ENCODE measurements at places on chromosomes 1 and 21.
A peak's percentile ranks its signal among the peaks of the same experiment; 100 is the strongest.

DNA sequence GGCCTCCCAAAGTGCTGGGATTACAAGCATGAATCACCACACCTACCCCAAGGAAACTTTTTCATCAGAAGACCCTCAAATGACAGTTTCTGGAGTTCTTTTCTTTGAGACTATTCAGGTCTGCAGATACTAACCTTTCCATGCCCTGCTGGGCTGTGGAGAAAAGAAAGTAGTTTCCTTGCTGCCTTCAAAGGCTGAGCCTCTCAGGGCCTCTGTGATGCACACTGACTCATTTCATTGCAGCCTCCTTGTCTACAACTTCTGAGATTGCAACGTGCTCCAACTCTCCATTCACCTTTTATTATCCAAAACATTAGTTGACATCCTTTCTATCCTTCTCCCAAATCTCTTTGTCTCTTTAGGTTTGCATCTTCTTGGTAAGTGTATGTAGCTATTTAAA, 8.8 kb upstream of the SAMSN1 start:
- no peak for DNase-seq

DNA sequence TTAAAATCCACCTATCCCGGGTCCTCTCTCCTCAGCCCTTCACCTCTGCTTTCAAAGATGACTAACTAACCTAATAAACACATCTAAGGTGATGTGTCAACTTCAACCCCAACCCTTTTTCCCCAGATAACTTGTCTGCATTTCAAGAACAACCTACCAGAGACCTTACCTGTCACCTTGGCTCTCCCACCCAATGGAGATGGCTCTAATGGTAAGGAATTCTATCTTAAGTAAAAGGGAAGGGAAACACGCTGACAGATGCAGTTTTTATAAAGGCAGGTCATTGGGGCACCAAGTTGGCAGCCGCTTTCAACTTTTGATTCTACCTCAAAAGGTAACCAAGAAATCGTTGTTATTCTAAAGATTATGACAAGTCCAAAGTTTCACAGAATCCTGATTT, 37.6 kb downstream of the MRPL39 start:
- DNase-seq: no peak

DNA sequence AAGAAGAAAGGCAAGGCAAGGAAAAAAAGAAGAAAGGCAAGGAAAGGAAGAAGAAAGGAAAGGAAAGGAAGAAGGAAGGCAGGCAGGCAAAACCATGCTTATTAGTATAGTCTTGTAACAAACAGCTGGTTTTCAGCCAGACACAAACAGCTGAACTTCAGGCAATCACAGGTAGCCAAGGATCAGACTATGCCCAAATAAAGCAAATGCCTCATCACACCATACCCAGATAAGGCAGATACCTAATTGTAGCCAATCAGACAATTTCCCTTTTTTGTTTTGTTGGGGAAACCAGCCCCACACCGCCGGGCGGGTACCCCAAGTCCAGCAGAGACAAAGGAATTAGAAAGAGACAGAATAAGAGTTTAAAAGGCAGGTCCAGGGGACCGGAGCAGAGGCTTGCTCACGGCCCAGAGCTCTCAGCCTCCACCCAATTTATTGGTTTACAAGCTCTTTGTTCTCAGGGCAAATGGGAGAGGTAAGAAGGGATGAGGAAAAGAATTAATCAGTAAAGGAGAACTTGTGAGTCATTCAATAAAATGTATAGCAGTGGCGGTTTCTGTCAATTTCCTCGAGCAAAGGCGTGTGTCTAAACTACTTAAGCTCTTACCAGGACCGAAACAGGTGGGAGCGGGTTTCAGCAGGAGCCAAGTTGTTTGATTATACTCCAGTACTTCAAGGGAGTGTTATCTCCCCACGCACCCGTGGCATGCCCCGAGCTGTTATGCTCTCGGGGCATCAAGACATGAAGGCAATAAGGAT, 886.8 kb downstream of the KCNT2 start:
- DNase-seq: no peak

- DNase-seq: no peak
These were observed 355.1 kb upstream of the PTBP2 start for GRCh38 chr1:96366516-96366915.

DNA sequence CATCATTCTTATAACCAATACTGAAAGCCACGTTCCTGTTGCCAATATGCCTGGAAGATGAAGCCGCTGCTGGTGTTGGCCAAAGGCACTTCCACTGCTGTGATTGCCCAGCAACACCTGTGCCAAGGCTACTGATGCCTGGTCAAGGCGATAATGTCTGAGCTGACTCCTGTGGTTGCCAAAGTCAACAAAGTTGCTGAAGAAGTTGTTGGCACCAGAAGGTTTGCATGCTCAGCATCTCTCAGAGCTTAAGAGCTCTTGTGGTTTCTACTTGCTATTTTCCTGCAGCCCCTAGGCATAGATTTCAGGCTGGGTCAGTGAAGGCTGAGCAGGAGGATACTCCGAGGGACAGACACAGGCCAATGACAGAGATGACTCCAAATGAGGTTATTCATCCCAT, 63.4 kb upstream of the RAB3GAP2 start:
- DNase-seq: no peak

- DNase-seq: no peak
These were observed 31.1 kb upstream of the IGSF5 start for GRCh38 chr21:39713905-39714304.

DNA sequence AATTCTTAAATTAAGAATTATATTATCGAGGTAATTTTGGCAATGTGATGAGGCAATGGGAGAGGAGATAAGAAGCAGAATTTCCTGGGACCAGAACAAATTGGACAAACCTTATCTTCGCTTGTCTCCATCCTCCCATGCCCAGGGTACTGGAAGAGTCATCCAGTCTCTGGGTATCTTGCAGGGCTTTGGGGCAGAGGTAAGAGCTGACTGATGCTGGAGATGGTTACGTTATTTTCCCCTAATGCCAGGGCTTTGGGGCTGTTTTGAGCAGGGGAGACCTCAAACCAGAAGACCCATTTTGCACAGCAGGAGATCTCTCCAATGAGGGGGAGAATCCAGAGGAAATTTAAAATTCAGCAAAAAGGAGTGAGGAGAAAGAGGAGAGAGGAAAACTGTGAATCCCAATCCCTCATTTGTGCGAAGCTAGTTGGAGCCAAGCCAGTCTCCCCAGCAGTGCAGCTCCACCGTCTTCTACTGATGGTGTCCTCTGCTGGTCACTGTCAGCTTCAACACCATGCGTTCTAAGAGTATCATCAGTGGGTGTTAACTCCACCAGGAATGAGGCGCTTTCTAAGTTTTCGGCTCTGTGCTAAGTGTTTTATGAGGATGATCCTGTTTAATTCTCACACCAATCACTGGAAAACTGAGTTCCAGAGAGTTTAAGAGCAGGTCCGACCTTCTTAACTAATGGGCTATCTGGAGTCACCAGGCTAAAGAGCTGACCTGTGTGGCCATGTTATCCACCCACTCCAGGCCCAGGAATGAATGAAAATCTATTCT, 86.8 kb upstream of the CD34 start:
- peak; percentile 45 for DNase-seq

DNA sequence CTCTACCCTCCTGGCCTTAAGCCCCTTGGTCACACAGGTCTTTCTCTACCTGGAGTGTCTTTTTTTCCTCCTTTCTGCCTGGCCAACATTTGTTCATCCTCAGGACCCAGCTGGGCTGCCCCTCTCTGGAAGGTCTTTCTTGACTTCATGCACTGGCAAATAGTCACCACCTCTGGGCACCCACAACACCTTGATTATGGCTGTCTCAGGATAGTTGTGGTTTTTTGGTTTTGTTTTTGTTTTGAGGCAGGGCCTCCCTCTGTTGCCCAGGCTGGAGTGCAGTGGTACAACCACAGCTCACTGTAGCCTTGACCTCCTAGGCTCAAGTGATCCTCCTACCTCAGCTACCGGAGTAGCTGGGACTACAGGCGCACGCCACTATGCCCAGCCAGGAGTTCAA, 10.8 kb downstream of the RPS6KA1 start:
- DNase-seq: no peak

DNA sequence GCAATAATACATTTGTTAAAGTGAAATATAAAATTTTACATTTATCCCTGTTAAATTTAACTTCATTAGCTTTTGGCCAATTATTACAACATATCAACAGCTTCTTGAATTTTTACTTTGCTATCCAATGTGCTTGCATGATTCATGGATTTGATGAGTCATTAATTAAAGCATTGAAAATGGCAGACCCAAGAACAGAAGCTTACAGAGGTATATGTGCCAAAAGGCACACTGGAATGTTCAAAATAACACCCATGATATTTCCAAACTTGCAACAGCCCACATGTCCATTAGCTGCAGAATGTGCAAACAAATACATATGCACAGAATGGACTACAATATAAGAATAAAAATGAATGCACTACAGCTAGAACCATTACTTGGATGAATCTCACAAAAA, 76.4 kb upstream of the MAN1A2 start:
- no peak for DNase-seq

- no peak for DNase-seq
These were observed 921 bp upstream of the ASCL5 start for GRCh38 chr1:201127755-201128455.

- DNase-seq: no peak
These were observed 74.9 kb downstream of the VWA5B1 start for GRCh38 chr1:20365421-20366055.

DNA sequence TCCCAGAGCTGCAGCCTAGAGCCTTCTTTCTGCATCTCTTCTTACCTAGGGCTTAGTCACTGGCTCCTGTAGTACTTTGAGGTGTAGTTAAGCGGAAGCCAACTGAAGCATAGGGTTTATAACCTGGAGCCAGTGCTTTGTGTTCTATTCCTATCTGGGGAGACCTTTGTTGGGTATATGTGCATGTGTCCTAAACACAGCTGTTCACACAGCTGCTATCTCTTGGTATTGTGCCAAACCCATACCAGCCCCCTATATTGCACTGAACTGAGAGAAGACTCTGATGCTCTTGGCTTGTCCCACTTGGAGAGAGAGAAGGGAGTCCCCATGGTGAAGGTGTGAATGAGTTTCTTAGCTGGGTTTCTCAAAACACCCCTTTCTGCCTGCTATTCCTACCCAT, 17.2 kb upstream of the NFASC start:
- DNase-seq: no peak

DNA sequence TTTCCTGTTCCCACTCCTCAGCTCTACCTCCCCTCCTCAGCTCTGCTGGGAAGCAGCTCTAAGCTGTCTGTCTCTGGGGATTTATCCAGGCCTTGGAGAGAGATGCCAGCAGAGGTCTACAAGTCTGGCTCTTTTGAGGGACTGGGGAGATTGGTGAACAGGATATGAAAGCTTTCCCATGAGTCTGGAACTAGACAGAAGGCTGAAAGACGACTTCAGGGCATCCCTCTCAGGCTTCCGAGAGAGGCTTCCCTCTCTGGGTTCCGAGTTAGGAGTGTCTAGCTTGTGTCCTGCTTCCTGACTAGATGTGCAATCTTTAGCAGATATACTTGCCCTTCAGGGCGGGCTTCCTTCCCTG, 733 bp downstream of the TMEM35B start:
- DNase-seq: peak; percentile 31

DNA sequence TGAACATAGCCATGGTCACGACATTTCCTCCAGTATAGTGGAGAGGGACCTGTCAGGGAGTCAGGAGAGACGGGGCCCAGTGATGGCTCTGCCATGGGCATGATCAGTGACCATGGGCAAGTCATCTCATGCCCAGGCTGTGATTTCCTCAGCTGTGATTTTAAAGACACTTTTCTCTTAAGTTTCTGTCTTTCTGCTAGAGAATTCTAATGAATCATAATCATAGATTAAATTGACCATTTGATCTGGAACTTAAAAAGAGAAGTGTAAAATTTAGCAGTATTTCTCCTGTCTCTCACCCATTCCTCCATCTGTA, 112.7 kb downstream of the USP25 start:
- DNase-seq: no peak

All from bone marrow (tissue), 2 donors.